ENCODE measurements at places on chromosomes 13 and 19.
A peak's percentile ranks its signal among the peaks of the same experiment; 100 is the strongest.

GRCh38 chr13:57264965-57265364 is 98.0 kb downstream of the PRR20E start:
- DNase-seq: no peak

GRCh38 chr13:107964395-107964794 is 250.9 kb downstream of the LIG4 start:
- no peak for DNase-seq

- no peak for DNase-seq
Observed at GRCh38 chr19:19571071-19571786, 33.2 kb downstream of the CILP2 start.

DNA sequence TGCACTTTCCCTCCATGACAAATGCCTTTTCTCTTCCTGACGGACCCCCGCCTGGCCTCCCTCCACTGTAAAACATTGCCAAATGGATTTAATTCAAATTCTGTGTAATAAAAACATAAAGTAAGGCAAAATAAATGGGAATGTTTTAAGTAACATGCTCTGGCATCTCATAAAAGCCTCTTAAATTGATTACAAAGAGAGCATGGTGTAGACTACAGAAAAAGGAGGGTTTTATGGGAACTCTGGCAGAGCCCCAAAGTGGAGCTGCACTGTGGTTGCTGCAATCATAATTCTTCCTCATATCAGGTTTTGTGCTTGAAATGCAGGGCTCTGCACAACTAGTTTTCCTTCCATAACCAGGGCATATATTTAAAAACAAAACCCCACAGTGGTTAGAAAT is 44.3 kb upstream of the SIAH3 start:
- no peak for DNase-seq

- DNase-seq: no peak
Observed at GRCh38 chr13:50810998-50811397, 32.5 kb downstream of the DLEU7 start.

DNA sequence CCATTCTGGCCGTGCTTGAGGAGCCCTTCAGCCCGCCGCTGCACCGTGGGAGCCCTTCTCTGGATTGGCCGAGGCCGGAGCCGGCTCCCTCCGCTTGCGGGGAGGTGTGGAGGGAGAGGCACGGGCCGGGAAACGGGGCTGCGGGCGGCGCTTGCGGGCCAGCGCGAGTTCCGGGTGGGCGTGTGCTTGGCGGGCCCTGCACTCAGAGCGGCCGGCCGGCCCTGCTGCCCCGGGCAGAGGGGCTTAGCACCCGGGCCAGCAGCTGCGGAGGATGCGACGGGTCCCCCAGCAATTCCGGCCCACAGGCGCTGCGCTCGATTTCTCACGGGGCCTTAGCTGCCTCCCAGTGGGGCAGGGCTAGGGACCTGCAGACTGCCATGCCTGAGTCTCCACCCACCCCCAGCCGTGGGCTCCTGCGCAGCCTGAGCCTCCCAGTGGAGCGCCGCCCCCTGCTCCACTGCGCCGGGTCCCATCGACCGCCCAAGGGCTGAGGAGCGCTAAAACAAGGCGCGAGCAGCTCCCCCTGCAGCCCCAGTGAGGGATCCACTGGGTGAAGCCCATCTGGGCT is 76.5 kb downstream of the PCDH20 start:
- DNase-seq: no peak

- DNase-seq: no peak
Observed at GRCh38 chr13:27796544-27797227, 4.4 kb downstream of the GSX1 start.

DNA sequence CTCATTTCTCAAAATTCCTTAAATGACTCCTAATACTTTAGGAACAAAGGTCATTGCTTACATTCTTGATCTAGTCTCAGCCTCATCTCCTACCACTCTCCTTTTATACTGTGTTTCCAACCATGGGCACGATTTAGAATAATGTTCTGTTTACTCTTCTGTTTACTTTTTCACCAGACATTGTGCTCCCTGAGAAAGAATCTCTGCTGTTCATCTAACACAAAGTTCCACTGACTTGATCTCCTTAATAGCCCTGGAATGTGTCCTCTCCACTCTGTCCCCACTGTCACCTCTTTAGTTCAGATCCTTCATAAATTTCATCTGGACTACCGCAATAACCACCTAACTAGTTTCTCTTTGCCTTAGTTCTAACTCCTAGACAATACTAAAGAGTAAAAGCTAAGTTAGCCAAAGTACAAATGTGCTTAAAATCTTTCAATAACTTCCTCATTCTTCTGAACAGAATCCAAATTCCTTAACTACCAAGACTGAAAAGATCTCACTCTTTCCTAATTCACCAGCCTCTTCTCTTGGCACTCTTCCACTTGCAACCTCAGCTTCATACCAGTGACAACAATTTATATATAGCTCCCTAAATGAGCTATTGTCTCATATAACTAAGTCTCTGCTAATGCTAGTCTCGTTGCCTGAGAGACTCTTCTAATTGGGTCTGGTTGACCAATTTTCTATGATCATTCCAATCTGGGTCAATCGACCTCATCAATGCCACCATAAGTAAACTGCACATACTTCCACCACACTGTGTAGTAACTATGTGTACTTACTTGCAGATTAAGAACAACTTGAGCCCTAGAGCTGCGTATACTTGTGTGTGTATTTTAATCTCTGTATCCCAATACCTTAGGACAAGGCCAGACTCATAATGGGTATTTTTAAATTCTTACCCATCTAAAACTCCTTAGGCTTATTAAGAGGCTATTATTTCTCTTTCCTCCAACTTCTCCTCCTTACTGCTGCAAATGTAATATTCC is 179.9 kb downstream of the VWA8 start:
- DNase-seq: peak; percentile 37

- no peak for DNase-seq
Observed at GRCh38 chr19:17943274-17944221, 10.7 kb downstream of the CCDC124 start.

DNA sequence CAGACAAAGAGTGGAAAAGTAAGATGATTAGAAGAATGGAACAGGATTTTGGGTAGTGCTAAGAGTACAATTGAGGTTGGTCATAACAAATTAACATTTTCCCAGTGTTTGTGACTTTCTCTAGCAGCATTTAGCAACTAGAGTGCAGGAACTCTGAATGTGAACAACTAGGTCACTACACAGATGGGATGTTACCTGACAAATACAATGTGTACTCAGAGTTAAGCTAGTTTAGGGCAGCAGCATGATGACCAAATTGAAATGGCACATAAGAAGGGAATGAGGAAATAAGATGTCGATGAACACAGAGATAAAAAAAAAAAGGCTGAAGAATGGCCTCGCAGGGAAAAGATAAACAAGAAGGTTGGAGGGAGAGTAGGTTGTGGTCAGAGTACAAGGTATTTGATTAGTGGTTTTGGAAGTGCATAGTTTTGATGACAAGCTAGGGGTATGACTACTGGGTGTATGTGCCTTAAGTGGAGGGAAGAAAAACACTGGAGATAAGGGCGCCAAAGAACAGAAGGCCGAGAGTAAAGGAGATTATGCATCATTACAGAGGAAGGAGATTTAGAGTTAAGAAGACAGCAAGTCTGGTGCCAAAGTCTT is 381.1 kb downstream of the FGF14 start:
- no peak for DNase-seq

DNA sequence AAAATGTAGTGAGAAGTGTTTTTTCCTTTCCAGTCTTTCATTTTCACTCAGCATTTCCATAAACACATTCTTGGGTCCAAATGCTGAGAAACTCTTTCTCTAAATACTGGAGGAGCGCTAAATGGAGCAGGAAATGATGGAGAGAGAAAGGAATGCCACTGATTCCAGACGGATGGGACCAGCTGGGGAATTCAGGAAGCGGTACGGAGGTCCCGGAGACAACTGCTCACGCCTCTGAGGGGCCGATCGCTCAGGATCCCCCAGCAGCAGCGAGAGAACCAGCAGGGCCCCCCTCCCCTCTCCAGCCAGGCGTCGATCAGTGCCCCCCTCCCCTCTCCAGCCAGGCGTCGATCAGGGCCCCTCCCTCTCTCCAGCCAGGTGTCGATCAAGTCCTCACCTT is 13.2 kb downstream of the RASA3 start:
- peak; percentile 72 for DNase-seq
